ENCODE measurements at places on chromosomes 2 and 18.

DNA sequence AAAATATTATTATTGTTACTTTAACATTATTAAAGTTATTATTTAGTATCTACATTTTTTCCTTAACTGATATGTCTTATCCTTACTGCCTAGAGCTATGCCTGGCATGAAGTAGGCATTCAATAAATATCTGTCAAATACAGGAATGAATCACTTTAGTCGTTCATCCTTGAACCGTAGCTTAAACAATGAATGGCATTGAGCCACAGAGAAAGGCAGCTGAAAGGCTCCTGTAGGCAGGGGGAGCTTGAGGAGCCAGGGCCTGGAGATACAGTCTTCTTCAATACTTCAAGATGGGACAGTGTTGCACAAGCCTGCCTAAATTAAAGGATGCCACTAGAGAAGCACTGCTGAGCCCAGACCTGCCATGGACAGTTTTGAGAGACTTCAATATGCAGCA is 22.5 kb downstream of the CYRIA start:
- H3K36me3 ChIP-seq = no peaks in the 10 kb centered on the region
- no peaks in the 10 kb centered on the region for H3K27me3 ChIP-seq
- H3K27ac ChIP-seq = no peak overlapping the region
- peaks cover 11% of the 10 kb centered on the region for H3K4me1 ChIP-seq
- no peak overlapping the region for H3K4me3 ChIP-seq
- DNase-seq = no peak

DNA sequence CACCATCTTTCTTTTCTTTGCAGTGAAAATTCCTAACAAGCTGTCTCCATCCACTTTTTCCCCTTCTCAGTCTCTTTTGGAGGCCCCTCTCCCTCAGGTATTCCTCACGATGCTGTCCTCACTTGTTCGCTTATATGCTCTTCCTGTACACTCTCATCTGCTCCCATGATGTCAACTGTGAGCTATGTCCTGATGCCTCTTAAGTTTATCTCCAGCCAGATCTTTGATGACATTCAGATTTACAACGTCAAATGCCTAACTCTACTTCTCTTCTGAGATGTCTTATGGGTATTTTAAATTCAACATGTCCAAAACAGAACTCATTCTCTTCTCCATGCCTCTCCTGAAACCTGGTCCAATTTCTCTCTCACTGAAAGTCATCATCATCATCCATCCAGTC is 55.1 kb upstream of the SERTAD2 start:
- no peak overlapping the region for H3K27ac ChIP-seq
- no peak overlapping the region for H3K4me3 ChIP-seq

DNA sequence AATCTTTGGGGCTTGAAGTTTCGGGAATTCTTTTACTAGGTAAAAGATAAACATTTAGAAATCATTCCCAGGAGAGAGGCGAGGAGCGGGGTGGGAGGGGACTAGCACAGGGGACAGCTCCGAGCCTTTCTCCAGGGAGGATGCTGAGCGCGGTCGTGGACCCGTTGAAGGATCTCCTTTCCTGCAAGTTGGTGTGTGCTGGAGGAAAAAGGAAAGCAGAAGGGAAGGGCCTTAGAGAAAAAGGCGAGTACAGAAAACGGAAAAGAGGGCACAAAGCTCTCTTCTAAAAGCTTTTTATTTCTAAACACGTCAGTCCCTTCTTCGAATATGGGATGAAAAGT is 640 bp downstream of the SLC39A6 start:
- peaks cover 25% of the 10 kb centered on the region for H3K36me3 ChIP-seq
- H3K4me3 ChIP-seq = peak overlapping the region; percentile 83
- no peaks in the 10 kb centered on the region for H3K27me3 ChIP-seq
- peak overlapping the region; percentile 97 for H3K27ac ChIP-seq

DNA sequence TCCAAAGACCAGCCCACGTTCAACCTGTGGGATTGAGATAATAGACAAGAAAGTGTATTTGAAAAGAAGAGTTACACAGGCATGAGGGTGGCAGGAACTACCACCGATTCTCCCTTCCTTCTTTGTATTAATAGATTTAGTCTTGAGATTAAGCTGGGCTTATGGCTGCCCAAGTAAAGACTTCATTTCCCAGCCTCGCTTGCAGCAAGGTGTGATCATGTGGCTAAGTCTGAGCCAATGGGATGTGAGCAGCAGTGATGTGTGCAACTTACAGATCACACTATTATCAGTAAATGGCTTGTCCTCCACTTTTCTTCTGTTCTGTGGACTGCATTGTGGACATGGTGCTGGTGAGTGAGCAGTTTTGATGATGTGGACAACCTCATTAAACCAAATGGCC is 101.7 kb downstream of the POLR1A start:
- peaks cover 29% of the 10 kb centered on the region for H3K4me1 ChIP-seq
- no peak overlapping the region for H3K4me3 ChIP-seq
- no peak overlapping the region for H3K27ac ChIP-seq
- H3K27me3 ChIP-seq = peaks cover 12% of the 10 kb centered on the region

- H3K4me3 ChIP-seq = no peak overlapping the region
- no peak for DNase-seq
- H3K27ac ChIP-seq = no peak overlapping the region
- H3K36me3 ChIP-seq = peaks cover 34% of the 10 kb centered on the region
- no peaks in the 10 kb centered on the region for H3K27me3 ChIP-seq
Measured at GRCh38 chr2:224970311-224970710, 72.0 kb downstream of the DOCK10 start.

- no peak overlapping the region for H3K27ac ChIP-seq
- no peaks in the 10 kb centered on the region for H3K36me3 ChIP-seq
- H3K4me1 ChIP-seq = peaks cover 14% of the 10 kb centered on the region
- H3K27me3 ChIP-seq = peaks cover 22% of the 10 kb centered on the region
- no peak for DNase-seq
Measured at GRCh38 chr2:42087137-42087856, 39.5 kb downstream of the PKDCC start.

GRCh38 chr2:434625-435024 is 146.7 kb upstream of the ALKAL2 start:
- peaks cover 40% of the 10 kb centered on the region for H3K4me1 ChIP-seq
- no peak overlapping the region for H3K4me3 ChIP-seq
- H3K36me3 ChIP-seq = peaks cover 2% of the 10 kb centered on the region
- no peak for DNase-seq
- peaks cover 4% of the 10 kb centered on the region for H3K27me3 ChIP-seq
- no peak overlapping the region for H3K27ac ChIP-seq

DNA sequence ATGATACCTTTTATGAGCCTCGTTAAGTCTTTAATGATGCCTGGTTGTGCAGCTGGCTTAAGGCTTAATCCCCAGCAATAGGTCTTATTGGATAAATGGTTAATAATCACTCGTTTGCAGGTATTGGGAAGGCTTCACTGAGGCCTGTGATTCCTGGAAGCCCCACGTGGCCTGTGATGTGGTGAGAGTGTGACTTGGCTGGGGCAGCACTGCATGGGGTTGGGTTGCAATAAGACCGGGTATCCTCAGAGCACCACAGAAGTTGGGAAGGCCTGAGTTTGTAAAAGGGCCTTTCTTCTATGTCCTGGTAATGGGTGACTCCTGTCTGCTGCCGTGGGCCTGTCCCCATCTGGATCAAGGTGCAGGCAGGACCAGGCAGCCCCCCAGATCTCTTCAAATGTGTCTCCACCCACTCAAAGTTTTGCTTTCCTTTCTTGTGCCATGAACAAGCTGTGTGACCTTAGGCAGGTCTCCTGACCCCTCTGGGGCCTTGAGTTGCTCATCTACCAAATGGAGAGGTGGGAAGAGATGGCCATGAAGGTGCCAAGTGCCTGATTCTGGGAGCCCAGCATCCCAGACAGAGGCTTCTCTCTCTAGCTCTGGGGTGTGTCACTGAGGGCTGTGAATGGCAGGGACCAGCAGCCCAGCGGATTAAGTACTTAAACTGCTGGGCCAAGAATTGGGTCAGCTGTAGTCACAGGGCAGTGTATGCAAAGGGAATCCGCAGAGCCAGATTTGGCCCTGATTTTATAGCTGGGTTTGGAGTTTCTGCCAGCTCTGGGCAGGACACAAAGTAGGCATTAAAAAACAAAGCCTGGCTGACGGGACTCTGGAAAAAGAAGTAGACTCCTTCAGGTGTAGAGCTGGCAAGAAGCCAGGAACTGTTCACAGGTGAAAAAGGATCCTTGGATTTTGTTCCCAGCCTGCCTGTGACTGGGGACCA is 24.4 kb downstream of the LBH start:
- H3K36me3 ChIP-seq = peaks cover 77% of the 10 kb centered on the region
- DNase-seq = no peak
- peaks cover 86% of the 10 kb centered on the region for H3K4me1 ChIP-seq
- H3K27me3 ChIP-seq = no peaks in the 10 kb centered on the region
- H3K4me3 ChIP-seq = no peak overlapping the region

DNA sequence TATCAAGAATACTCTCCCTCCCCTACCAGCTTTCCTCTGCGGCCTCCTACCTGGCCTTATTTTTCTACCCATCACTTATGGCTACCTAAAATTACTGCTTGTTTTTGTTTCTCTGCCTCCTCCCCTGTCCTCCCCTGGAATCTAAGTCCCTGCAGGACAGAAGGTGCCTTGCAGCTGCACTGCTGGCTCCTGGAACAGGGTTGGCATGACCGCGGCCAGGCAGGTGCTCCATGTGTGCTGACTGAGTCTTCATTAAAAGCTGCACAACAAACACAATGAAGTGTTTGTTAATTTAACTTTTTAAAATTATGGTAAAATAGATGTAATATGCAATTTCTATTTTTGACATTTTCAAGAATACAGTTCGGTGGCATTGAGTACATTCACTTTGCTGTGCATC is 171.9 kb upstream of the FHL2 start:
- H3K27ac ChIP-seq = peak overlapping the region; percentile 25
- peaks cover 5% of the 10 kb centered on the region for H3K27me3 ChIP-seq
- DNase-seq = no peak
- peaks cover 13% of the 10 kb centered on the region for H3K4me1 ChIP-seq
- no peaks in the 10 kb centered on the region for H3K36me3 ChIP-seq
- no peak overlapping the region for H3K4me3 ChIP-seq

- no peak for DNase-seq
- H3K27me3 ChIP-seq = no peaks in the 10 kb centered on the region
- H3K4me1 ChIP-seq = peaks cover 42% of the 10 kb centered on the region
Measured at GRCh38 chr2:162125138-162125537, 26.9 kb downstream of the GCG start.

DNA sequence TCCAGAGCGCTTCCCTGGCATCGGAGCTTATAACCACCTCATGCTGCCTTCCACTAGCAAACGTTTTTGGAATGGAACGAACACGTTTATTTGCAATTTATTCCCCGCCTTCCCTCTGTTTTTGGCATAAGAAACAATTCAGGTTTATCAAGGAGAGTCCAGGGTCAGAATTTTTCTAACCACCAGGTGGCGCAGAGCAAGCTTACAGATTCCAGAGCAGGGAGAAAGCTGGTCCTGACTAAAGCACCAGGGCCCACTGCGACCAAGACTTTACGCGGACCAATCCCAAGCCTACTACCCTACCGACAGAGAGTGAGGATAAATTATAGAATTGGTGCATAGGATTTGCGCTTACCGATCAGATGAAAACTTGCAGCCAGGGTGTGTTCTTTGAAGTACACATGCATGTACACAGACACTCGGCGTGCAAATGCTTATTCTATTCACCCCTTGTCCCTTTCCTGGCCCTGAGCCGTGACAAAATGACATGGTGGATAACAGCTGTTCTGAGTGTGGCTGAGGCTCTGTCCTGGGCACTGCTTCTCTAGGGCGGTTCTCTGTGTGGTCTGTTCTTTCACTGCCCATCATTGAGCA is 34.7 kb downstream of the NAPG start:
- H3K36me3 ChIP-seq = peaks cover 11% of the 10 kb centered on the region
- no peak overlapping the region for H3K27ac ChIP-seq
- DNase-seq = peak; percentile 73
- H3K4me3 ChIP-seq = no peak overlapping the region

DNA sequence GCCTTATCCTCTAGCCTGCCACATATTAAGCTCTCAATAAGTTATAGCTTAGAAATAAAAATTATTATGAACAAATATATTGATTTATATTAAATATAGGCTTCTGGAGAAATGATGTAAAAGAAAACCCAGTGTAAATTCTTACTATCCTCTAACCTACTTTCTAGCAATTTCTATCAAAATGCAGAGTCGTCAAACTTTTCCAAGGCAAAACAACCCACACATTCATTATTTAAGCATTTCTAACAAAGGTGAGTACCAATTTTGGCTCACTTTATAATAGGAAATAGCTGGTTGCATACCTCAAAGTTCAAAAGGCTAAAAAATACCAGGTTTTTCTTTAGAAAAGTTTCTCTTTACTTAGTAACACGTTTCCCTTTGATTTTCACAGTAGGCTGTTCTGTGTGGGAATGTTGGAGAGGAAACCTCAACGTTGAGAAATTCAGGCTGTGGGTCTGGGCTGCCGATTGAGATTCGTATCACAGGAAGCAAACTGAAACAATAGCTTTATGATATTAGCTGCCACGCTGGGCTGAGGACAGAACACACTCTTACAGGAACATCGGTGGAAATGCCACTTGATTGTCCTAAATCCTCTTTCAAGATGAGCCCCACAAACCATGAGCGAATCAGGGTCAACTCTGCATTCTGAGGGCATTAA is 53.0 kb downstream of the EPAS1 start:
- H3K4me3 ChIP-seq = peak overlapping the region; percentile 8
- DNase-seq = no peak
- peak overlapping the region; percentile 95 for H3K27ac ChIP-seq
- peaks cover 14% of the 10 kb centered on the region for H3K36me3 ChIP-seq

DNA sequence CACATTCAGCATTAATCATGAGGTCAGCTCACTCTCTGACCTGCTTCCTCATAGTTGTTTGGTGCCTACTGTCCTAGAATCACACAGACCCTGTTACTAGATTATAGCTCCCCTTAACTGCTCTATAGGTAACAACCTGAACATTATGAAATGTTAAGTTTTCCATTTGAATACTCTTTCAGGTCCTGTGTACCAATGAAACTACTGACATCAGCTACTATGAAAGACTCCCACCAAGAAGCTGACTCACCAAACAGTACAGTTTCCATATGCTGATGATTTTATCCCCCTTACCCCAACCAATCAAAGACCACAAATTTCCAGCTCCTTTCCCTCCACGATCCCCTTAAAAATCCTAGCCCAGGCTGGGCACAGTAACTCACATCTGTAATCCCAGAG is 56.3 kb downstream of the SRBD1 start:
- no peak overlapping the region for H3K4me3 ChIP-seq
- no peak for DNase-seq
- H3K36me3 ChIP-seq = peaks cover 51% of the 10 kb centered on the region
- H3K27ac ChIP-seq = no peak overlapping the region
- no peaks in the 10 kb centered on the region for H3K27me3 ChIP-seq

GRCh38 chr2:178718988-178719387 is 88.2 kb downstream of the TTN start:
- H3K27me3 ChIP-seq = no peaks in the 10 kb centered on the region
- H3K27ac ChIP-seq = no peak overlapping the region
- no peak overlapping the region for H3K4me3 ChIP-seq
- H3K36me3 ChIP-seq = no peaks in the 10 kb centered on the region
- H3K4me1 ChIP-seq = no peaks in the 10 kb centered on the region
- DNase-seq = no peak

- no peak overlapping the region for H3K4me3 ChIP-seq
- H3K4me1 ChIP-seq = no peaks in the 10 kb centered on the region
- no peak overlapping the region for H3K27ac ChIP-seq
- no peak for DNase-seq
Measured at GRCh38 chr2:210271300-210271699, 43.7 kb downstream of the MYL1 start.

- no peak overlapping the region for H3K4me3 ChIP-seq
- no peak for DNase-seq
- H3K27me3 ChIP-seq = no peaks in the 10 kb centered on the region
- peaks cover 37% of the 10 kb centered on the region for H3K36me3 ChIP-seq
- H3K4me1 ChIP-seq = peaks cover 42% of the 10 kb centered on the region
Measured at GRCh38 chr2:68214381-68214780, 38.0 kb downstream of the PPP3R1 start.
